HEK293T (cell line): ENCODE measurements at places on chromosomes 2 and 18.

DNA sequence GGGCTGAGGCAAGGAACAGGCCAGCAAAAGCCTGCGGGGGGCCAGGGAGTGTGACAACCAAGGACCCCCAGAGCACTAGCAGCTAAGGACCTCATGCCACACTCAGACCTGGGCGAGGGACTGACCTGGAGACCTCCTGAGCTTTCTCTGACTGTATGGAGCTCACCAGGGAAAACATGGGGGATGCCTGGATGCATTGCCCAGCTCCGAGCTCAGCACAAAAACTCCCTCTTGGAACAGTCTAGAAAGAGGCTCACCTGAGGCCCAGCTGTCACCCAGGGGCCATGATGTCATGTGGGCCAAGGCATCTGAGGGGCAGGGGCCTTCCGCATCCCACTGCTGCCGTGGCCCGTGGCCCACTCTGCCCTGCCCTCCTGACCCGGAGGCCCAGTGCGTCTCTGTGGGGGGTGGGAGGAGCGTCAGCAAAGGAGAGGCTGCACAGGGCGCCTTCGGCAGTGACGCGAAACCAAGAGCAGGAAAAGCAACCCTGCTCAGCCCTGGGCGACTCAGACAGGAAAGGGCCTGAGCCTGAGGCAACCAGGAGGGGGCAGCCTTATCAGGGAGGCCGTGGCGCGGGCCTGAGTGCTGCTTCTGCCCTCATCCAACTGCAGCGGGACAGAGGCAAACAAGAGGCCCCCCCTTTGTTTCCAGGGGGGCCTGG lies 57.3 kb upstream of the ALPP start:
- DNase-seq = no peak

- DNase-seq = no peak
Measured at GRCh38 chr2:66435549-66435875, 587 bp downstream of the MEIS1 start.

- DNase-seq = no peak
Measured at GRCh38 chr2:216031960-216032689, 18.8 kb upstream of the MREG start.

DNA sequence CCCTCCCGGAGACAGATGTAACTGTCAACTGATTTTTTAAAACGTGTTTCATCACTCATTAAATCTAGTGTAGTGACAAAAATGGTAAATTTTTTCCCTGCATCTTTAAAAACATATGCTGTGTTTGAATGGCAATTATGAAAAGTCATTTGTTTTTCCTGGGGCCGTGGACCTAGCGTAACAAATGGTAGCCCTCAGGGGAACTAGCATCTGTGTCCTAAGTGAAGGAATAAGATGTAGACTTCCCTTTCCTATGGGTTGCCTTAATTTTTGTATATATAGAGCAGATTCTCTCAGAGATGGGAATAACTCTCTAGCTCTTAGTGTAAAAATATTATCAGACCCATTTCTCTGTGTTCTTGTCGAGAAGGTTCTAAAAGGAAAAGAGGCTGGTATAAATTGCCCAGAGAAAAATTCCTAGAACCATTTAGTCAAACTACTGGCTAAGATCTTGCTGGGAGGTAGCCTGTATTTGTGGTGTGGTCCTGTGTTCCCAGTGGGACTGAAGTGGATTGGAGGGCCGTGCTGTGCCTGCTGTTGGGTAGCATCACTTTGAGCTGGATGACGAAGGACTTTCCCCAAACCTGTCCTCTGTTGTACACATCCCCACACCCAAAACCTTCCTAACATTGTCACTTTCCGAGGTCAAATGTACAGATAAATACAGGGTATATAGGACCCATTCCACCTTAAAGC lies 85.8 kb downstream of the LIMS1 start:
- DNase-seq = no peak

GRCh38 chr2:38093527-38094165 lies 17.7 kb upstream of the CYP1B1 start:
- no peak for DNase-seq

DNA sequence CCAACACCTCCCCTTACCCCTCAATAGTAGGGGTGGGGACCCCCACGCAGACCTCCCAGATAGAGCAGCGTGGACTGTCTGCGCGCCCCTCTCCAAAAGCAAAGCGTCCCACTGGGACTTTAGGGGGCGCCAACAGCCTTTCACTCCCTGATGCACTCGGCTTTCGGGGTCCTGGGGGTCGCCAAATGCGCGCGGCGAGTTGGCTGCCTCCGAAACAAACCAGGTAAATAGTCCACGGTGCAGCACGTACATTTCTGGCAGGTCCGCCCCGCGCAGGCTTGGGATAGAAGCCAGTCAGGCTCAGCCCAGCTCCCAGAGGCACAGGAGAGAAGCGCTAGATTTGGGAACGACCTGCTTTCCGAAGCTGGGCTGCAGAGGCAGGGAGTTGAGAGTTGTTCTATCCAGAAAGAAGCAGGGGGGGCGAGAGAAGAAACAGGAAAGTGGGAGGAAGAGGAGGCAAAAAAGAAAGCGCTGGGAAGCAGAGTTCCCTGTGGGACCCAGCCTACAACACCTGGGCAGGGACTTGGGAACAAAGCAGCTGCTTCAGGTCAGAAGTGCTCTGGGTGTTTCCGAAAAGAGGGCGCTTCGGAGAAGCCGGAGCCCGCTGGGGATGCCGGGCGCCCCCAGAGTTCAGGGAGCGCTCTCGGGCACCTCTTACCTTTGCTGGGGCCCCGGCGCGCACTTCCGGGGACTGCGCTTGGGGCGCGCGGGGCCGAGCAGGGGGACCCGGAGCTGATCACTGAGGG lies 544 bp downstream of the EVA1A start:
- DNase-seq = peak; percentile 56

GRCh38 chr2:61220768-61221167 lies 58.8 kb downstream of the C2orf74 start:
- DNase-seq = no peak

GRCh38 chr2:80019571-80020460 lies 284.7 kb downstream of the LRRTM1 start:
- DNase-seq = no peak

DNA sequence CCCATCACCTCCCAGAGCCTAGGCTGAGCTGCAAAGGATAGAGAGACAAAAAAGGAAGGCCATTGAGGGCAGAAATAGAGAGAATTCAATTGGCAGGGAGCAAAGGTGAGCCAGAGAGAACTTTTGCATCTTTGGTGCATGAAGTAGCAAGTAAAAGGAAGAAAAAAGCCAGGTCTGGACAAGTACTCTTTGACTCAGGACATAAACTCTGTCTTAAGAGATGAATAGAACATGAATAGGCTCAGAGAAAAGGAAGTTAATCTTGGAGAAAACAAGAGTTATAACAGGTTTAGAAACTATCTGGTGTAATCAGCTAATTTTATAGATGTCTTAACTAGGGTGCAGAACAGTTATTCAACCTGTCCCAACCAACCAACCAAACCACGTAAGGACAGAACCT lies 95.2 kb downstream of the CNTNAP5 start:
- DNase-seq = no peak

GRCh38 chr18:34959211-34959829 lies 81.9 kb upstream of the MAPRE2 start:
- no peak for DNase-seq

- DNase-seq = no peak
Measured at GRCh38 chr2:15265889-15266288, 295.2 kb downstream of the NBAS start.

- no peak for DNase-seq
Measured at GRCh38 chr2:28334527-28334894, 58.1 kb upstream of the FOSL2 start.

DNA sequence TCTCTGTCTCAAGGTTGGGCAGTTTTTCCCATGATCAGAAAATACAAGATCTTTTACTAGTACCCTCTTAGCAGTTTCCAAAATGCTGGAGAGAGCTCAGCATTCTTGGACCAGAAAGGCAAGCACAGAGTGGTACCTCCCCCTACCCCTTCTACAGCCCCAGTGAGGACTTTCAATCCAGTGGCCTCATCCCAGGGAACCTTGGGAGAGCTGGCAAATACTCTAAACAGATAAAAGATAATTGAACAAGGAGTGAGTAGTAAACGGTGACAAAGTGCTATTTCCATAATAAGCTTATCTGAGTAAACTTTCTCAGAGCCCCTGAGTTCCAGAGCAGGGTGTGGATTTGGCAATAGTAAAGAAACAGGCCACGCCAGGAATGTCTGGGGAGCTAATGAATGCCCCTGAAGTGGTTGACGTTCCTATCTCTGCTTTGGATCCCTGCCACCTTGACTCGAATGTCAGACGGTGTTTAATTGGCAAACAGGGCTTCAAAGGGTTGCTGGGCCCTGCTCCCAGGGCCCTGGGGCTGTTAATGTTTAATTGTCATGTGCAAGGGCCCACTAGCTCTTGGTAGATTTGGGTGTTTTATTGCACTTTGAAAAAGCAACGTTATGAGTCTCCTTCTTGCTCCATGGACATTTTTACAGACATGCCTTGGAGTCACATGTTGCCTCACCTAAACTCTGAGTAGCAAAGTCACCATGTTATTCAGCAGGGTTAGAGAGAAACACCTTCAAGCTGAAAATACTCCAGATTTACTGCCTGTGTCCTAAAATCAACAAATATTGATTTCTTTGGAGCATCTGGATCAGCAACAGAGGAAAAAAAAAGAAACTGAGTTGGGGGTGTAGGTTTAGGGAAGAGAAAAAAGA lies 239.9 kb downstream of the CYRIA start:
- DNase-seq = no peak

GRCh38 chr2:219071131-219071816 lies 10.6 kb upstream of the IHH start:
- DNase-seq = no peak

DNA sequence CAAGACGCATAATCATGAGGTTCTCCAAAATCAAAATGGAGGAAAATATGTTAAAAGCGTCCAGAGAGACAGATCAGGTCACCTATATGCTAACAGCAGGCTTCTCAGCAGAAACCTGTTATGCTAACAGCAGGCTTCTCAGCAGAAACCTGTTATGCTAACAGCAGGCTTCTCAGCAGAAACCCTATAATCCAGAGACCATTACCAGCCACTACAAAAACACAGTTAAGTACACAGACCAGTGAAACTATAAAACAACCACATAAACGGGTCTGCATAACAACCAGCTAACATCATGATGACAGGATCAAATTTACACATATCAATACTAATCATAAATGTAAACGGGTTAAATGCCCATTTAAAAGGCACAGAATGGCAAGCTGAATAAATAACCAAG lies 1548.4 kb upstream of the TMEFF2 start:
- peak; percentile 4 for DNase-seq

- DNase-seq = no peak
Measured at GRCh38 chr2:191064590-191064989, 50.6 kb upstream of the STAT1 start.

GRCh38 chr2:216571909-216572513 lies 61.2 kb upstream of the IGFBP2 start:
- no peak for DNase-seq

DNA sequence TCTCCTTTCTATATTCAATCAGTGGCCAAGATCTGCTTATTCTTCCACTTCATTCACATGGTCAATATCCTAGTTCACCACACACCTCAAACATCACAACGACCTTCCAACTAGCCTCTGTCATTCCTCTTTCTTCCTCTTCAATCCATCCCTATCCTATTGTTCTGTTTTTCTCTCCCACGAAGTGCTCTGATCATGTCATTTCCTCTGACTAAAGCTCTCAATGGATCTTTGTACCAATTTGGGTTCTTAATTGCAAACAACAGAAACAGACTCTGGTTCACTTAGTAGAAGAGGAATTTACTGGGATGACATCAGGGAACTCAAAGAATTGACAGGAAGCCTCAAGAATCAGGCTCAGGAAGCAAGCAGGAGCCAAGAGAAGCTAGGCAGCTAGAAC lies 23.5 kb downstream of the WNT10A start:
- no peak for DNase-seq

DNA sequence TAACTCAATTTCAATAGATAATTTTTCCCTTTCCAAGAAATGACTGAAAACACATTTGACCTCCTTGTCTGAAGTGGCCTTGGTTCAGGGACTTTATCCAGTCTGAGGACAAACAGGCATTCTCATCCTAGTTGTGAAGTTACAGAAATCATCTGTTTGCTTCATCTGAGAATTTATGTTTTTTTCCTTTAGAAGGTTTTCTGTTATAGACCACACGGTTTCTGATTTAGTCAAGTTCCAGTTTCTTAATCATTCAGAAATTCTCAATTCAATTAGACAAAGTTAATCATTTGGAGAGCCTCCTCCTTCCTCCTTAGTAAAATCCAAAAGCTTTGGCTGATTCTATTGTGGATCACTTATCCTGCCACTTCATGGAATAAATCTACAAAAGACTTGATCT lies 60.9 kb downstream of the ICOS start:
- no peak for DNase-seq

DNA sequence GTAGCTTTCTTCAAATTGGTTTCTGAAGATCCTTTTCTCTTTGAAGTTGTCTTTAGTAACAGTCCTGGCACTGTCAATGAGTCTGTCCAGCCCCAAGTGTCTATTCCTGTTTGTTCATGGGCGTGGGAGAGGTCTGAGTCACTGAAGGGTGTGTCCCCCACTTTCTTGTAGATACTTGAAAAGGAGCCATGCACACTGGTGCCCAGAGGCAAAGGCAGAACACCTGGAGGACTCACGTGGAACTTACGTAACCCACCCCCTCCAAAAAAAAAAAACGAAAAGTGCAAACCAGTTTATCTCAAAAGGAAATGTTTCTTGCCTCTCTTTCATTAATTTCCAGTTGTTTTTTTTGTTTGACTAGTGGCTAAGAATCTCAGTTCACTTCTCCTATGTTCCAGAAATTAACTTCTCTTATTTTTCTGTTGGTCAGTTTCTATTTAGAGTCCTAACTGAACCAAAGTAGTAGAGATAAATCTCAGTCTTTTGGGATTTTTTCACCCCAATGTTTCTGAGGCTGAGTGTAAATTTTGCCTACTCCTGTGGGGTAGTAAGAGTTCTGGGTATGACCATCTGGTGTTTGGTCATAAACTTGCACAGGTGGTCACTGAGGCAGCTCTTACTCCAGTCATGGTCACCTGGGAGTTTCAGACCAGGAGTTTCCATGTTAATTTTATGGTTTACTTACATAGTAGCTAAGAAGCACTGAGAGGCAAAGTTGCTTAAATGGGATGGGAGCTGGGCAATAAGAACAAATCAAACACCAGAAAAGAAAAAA lies 54.9 kb downstream of the DSC3 start:
- DNase-seq = no peak

GRCh38 chr2:238256594-238257104 lies 16.8 kb upstream of the HES6 start:
- peak; percentile 90 for DNase-seq

GRCh38 chr18:28846958-28847357 lies 670.0 kb upstream of the CDH2 start:
- no peak for DNase-seq
